ENCODE measurements at places on chromosomes 12 and 14.

DNA sequence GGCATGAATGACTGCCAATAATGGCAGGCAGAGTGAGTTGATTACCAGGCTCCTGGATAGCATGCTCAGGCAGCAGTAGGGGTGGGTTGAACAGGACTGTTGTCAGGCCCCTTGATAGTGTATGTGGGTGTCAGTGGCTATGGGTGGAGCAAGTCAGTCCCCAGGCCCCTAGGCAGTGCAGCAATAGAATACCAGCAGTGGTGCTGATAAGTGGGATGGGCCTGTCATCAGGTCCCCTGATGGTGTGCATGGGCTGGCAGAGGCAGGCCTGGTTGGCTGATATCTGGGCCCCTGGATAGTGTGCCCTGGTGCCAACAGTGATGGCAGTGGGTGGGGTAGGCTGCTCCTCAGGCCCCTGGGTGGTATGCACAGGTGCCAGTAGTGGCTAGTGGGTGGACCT lies 32.4 kb downstream of the SMCO2 start:
- no peak for DNase-seq

DNA sequence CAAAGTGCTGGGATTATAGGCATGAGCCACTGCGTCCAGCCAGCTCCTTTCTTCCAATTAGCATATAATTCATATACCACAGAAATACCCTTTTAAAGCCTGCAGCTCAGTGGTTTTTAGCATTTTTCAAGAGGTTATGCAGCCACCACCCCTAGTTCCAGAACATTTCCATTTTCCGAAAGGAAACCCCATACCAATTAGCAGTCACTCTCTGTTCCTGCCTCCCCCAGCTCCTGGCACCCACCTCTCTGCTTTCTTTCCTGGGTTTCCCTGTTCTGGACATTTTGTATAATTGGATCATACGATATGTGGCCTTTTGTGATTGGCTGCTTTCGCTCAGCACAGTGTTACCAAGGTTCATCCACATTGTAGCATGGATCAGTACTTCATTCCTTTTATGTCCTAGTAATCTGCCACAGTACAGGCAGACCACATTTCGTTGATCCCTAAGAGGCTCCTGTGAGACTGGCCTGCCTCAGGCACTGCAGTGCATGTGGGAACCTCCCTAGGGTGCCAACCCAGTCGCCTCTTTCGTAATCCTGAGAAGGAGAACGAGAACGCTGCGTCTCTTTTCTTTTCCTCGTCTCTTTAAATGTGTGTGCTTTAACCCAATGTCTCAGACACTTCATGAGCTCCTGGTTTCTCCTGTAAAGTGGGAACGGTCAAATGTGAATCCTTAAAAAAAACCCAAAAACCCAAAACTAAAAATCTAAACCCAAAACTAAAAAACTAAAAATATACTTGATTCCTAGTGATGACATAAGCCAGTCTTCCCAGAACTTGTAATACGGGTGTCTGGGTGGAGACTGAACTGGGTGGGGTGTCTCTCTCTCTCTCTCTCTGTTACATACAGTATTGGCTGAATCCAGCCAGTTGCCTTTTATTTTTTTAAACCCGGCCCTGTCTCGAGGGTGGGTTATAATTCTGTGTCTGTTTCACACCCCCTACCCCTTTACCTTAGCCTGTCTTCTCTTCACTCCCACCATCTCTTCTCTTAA lies 14.7 kb downstream of the AACS start:
- peak; percentile 81 for DNase-seq

DNA sequence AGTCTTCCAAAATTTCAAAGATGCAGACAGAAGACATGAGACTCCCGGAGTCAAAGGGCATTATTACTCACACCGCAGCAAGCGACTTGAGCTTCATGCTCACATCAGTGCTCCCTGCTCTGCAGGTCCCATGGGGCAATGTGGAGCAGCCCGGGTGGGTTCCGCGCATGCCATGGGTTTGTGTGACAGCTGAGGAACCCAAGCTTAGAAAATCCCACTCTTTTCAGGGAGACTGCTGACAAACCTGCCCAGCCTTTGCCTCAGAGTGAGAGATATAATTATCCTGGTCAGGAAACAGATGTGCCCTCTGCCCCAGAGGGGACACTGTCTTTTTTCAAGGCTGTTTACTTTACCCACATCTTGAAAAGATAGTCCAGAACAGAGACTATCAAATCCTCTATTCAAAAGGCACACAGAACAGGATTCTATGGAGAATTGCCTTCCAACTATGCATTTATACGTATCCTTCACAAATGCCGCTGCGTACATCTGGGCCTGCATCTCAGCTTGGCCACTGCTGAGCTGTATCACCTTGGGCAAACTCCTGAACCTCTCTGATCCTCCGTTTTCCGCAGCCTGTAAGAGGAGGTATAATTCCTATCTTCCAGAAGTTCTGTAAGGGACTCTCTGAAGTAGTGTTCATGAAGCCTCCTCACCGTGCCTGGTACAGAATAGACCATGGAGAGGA lies 16.0 kb downstream of the C14orf132 start:
- DNase-seq, result no peak

GRCh38 chr12:75959506-75959905 lies 72.1 kb downstream of the PHLDA1 start:
- DNase-seq, result no peak

DNA sequence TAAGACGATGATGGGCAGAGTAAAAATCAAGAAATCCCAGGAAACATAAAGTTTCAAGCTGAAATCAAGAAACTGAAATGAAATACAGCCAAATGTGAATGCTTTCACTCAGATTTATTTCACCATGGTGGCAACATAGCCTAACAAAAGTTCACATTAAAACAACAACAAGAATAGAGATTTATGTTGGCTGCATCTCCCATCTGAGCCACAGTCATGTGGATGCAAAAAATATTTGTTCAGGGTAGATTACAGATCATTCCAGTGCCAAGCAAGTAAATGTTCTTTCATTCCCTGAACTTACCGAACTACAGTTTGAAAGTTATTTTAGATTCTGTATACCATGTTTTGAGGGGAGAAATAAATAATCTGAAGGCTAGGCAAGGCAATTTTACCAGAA lies 159.9 kb upstream of the TMTC1 start:
- no peak for DNase-seq

DNA sequence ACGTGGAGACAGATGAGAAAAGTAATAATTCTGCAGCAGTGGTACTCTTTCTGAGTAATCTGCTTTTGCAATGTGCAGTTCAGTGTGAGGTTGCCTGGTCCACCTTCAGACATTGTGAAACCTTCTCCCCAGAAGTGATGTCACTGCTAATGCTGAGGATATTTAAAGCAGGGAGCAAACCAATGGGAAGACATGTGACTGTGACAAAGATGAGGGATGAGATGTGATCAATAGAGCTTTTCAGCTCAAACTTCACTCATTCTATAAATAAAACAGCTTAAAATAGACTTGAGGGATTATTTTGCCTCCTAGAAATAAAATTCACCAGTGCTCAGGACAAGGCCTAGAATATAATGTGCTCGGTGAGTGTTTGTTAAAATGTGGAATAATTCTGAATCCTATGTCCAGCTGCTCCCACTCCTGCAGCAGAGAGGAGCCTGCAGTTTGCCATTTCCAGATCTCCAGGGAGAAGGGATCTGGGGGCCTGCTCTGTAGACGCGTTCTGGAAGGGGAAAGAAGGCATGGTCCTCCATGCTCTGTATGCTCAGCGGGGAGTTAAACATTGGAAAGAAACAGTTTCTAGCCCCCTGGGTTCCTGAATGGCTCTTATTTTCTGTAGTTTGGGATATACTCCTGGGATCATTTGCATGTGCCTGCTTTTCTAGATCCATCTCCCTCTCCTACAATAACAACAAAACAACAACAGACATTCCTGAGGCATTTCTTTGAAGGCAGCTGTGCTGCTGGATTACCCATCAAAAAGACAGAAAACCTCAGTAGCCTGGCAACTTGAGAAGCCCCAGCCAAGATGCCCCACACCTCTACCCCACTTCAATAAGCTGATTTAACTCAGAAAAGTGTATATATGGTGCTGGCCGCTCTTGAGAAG lies 8.9 kb downstream of the SLC7A8 start:
- no peak for DNase-seq

- DNase-seq, result no peak
Observed at GRCh38 chr12:25802143-25802542, 156.3 kb upstream of the RASSF8 start.

GRCh38 chr12:129184127-129184928 lies 331.1 kb downstream of the GLT1D1 start:
- no peak for DNase-seq
